ENCODE measurements at places on chromosomes 3 and 15.

DNA sequence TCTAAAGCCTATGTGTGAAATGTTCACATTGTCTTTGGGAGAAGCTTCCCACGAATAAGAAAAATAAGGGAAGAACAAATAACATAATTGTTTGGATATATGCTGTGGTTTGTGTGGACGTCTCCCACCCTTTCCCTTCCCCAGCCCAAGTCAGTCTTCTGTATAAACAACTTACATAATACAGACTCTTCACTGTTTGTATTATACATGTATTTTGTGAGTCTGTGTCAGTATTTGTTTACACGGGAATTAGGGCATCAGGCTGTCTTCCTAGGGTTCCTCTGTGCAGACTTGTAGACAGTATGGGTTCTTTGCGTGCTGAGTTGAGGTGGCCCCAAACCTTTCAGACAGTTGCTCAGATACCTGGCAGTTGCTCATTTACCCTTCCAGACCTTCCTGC is 103.4 kb downstream of the IGF1R start:
- no peak for DNase-seq

DNA sequence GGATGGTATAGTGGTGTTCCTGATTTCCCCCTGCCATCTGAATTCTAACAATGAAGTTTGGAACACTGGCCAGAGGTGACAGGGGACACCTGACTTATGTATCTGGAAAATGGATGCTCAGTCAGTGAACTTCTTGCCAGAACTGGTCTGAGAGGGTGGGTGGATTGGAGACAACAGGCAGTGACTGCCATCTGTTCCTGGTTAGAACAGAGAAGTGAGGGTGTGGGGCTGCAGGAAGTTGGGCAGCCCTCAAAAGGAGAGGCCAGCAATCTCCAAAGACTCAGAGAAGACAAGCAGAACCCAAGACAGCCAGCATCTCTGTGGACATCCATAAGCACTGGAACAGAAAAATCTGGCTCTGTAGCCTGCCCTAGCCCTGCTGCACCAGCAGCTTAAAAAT is 50.5 kb downstream of the ANP32A start:
- no peak for DNase-seq

DNA sequence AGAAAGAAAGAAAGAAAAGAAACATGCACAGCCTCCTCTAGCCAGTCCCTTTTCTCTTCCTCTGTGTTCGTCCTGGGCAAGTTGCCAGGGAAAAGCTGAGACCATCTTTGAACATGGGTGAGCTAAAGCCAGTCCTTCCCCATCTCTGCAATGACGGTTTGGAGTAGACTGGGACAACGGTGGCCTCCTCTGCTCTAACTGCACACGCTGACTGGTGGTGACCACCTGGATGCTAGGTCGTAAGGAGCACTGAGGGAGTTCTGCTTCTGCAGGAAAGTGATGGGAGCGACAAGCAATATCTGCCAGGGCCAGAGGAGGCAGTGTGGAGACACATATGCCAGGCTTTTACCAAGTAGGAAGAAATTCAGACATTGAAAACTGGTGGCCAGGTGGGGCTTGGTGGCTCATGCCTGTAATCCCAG is 111.7 kb downstream of the NUP210 start:
- peak; percentile 27 for DNase-seq

DNA sequence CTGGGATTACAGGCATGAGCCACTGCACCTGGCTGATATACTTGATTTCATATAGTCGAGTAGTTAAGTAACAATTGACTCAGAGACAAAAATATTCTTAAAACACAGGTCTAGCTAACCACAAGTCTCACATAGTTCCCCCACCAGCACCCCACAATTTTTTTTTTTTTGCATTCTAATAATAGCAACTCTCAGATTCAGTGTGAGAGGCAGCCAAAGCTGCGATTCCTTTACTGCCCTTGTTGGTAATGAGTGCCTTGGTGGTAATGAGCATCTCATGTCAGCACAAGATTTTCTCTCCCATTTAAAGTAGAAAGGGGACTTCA is 72.5 kb downstream of the WWTR1 start:
- DNase-seq, result no peak

- no peak for DNase-seq
Observed at GRCh38 chr3:194080436-194080835, 55.5 kb upstream of the HES1 start.

Measured in activated CD4-positive, alpha-beta memory T cell treated with anti-CD3 and anti-CD28 coated beads, Interleukin-2, amount 10 ng/mL, durations not matched to agents 7 days and 5 days (primary cell).